ENCODE measurements at places on chromosomes 11 and 22.
A peak's percentile ranks its signal among the peaks of the same experiment; 100 is the strongest.

DNA sequence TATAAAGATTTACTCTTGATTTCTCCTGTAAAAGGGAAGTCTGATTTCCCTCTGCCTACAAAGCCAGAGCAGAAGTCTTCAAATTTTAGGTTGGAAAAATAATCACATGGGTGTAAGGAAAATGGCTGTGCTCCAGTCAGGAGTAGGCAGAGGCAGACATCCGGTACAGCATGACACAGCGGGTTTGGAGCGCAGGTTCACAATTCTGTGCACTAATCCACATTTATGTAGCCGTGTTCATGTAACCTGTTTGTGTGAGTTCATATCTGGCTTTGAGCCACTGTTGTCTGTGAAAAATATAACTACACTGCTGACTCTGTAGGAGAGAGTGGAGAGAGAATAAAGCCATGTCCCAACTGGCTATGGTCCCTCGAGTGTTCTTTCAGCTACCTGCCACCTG lies 248.0 kb downstream of the CASP12 start:
- DNase-seq, result no peak

GRCh38 chr11:84247926-84248325 lies 961.8 kb upstream of the CCDC90B start:
- DNase-seq, result no peak

GRCh38 chr11:121367844-121368225 lies 75.3 kb downstream of the SC5D start:
- no peak for DNase-seq

- DNase-seq, result no peak
Observed at GRCh38 chr11:62842171-62842741, 2.9 kb upstream of the WDR74 start.

- peak; percentile 56 for DNase-seq
Observed at GRCh38 chr11:12110714-12111548, 541 bp downstream of the MICAL2 start.

GRCh38 chr11:57131080-57131790 lies 50.5 kb upstream of the LRRC55 start:
- DNase-seq, result no peak

DNA sequence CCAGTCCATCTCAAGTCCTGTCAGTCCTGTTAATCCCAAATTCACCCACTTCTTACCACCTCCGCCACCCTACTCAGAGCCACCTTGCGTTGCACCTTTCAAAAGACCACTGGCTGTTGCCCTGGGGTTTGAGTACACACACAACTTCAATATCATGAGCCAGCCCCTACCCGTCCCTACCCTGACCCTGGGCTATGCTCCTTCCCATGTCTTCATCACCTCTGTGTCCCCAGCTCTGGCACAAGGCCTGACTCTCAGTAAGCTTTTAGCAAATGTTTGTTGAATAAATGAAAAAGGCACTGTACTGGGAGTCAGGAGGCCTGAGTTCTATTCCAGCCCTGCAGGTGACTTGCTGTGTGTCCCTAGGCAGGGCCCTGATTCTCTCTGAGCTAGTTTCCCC lies 26.5 kb downstream of the OTOG start:
- DNase-seq, result no peak

- no peak for DNase-seq
Observed at GRCh38 chr11:77035039-77035438, 841 bp downstream of the B3GNT6 start.

DNA sequence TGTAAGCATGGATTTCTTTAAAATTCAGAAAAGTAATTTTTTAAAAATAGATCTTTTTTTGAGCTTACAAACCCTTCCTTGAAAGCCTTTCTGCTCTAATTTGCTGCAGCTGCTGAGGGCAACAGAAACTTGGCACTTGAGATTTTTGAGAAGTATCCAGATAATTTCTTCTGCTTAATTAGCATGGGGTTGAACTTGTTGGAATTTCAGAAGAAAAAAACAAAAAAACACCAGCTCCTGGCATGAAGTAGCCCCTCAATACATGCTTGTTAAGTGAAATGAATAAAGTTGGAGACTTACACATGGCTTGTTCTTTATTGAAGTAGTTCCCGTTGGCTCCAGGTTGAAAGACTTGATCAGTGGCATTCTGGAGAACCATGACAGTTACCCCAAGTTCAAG lies 331.4 kb upstream of the RAG2 start:
- DNase-seq, result no peak

DNA sequence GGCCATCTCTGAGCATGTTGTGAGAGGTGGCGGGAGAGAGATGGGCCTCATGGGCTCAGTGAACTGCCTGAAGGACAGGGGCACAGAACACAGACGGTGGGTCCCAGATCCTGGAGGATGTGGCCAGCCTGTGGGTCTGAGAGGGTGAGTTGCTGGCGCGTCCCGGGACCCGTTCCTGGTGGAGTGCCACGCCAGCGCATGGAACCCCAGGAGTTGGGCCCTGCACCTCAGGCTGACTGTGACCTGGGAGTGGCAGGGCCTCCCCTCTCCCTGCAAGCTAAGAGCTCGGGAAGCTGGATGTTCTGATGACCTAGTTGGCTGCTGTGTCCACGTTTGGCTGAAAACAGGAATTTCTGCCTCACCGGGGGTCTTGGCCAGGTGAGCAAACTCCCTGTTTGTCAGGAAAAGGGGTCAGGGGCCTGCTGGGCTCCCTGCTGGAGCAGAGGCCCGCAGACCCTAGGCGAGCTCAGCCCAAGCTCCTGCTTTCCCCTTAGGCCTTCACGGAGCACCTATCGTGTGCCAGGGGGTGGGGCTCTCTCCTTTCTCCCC lies 15.0 kb downstream of the LRRC32 start:
- DNase-seq, result no peak

DNA sequence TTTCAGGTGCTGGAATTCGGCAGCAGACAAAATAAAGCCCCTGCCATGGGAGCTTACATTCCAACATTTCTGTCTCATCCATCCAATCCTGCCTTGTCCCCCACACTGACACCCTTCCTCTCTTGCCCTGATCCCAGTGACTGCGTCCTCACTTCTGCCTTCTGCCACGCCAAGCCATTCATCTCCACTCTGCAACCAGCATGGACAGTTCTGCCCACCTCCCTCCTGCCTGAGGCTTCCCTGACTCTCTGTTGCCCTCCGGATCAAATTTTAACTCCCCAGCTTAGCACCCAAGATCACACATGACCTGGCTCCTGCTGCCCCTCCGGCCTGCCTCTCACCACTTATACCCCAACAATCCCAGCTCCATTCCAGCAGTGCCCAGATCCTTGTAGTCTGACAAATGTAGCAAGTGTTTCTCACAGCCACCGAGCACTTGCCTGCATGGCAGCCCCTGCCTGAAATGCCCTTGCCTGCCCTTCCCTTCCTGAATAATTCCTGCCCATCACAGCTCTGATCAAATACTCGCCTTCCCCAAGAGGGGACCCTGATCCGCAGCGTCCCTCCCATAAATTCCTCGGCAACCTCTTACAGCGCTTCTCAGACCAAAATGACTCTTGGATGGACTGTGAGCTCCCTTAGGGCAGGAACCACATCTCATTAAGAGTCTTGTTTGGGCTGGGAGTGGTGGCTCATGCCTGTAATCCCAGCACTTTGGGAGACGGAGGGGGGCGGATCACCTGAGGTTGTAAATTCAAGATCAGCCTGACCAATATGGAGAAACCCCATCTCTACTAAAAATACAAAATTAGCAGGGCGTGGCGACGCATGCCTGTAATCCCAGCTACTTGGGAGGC lies 2.3 kb downstream of the ACTN3 start:
- no peak for DNase-seq

- DNase-seq, result no peak
Observed at GRCh38 chr11:28231475-28231874, 123.3 kb downstream of the METTL15 start.

GRCh38 chr22:27776650-27776958 lies 25.0 kb downstream of the MN1 start:
- no peak for DNase-seq

GRCh38 chr11:22151649-22152197 lies 41.2 kb upstream of the ANO5 start:
- DNase-seq, result no peak

DNA sequence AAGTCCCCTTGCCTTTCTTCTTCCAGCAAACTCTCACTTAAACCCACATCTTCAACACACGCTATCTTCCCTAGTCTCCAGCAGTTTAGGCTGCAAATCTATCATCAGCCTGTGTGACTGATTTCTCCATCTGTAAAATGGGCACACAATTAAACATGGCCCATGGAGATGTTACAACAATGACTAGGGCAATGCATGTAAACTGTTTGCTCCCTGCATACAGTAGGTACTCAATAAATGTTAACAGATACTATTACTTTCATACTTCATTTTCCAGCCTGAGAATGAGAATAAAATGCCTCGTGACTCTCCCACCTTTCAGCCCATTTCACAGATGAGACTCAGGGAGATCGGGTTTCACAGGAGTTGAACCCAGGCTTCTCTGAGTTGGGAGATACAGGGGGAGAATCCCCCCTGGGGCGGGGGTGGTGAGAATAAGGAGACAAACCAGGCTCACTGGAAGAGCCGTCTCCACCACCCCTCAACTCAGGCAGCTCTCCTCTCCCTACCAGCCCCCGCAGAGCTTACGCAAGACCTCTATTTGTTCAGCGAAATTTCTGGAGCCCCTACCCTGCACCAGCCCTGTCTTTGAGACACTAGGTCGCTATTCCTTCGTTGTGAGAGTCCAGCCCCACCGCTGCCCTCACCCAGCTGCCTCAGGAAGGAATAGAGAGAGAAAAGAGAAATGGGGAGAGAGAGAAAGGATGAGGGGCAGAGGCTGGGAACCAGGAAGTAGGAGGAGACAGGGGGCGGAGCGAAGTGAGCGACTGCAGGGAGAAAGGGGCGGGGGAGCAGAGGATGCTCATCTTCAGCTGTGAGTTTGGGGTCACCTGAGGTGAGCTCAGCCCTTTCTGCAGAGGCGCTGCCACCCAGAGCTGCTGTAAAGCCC lies 42.1 kb upstream of the KLHL35 start:
- no peak for DNase-seq

DNA sequence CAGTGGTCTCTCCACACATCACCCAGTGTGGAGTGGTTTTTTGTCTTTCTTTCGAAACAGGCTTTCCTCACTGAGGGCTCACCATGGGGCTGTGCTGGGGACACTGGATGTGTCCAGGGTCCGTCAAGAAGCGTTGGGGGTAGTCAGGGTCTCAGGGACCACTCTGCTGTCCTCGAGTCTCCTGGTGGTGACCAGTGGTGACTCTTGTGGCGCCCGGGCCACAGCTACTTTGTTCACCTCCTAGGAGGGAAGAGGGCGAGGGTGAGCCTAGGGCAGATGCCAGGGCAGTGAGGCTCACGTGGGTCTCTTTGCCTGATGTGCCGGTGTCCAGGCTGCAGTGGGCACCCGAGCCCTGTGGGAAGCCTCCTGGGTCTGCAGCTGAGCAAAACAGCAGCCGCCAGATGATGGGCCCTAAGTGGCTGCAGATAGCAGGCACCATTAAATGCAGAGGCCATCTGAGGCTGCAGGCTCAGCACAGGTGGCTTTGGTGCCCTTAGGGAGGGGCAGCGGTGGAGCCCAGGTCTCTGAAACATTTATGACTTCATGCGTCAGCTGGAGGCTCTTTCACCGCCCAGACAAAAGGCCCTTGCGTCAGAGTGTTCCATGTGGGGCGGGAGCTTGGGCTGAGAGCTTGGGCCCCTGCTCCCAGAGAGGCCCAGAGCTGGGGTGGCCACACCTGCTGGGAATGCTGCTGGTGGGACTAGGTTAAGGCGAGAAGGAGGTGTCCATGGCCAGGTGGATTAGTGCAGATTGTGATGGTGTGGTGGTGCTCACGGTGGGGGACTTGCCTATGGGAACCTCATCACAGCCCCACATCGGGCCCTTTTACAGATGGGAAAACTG lies 29.5 kb downstream of the KCNQ1 start:
- no peak for DNase-seq

GRCh38 chr22:48968201-48968959 lies 859.3 kb downstream of the BRD1 start:
- no peak for DNase-seq

GRCh38 chr11:94871491-94872185 lies 101.7 kb downstream of the CWC15 start:
- no peak for DNase-seq

GRCh38 chr22:43823353-43823908 lies 11.3 kb upstream of the EFCAB6 start:
- no peak for DNase-seq

DNA sequence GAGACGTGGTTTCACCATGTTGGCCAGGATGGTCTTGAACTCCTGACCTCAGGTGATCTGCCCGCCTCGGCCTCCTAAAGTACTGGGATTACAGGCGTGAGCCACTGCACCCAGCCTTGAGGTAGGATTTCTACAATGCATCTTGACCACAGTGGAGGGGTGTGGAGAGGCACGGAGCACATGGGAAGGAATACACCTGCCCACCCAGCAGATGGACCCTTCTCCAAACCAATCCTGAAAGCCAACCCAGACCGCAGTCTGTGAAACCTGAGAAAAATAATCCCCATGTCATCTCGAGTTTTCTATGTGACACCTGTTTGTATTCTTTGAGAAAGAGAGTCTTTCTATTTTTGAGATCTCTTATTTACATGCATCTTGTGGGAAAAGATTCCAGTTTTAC lies 32.5 kb downstream of the LGR4 start:
- no peak for DNase-seq

- DNase-seq, result no peak
Observed at GRCh38 chr22:34620832-34621231, 445.1 kb upstream of the ISX start.

- DNase-seq, result no peak
Observed at GRCh38 chr11:32913445-32913844, 20.8 kb downstream of the QSER1 start.

GRCh38 chr22:42680648-42681047 lies 31.5 kb upstream of the CYB5R3 start:
- peak; percentile 97 for DNase-seq

DNA sequence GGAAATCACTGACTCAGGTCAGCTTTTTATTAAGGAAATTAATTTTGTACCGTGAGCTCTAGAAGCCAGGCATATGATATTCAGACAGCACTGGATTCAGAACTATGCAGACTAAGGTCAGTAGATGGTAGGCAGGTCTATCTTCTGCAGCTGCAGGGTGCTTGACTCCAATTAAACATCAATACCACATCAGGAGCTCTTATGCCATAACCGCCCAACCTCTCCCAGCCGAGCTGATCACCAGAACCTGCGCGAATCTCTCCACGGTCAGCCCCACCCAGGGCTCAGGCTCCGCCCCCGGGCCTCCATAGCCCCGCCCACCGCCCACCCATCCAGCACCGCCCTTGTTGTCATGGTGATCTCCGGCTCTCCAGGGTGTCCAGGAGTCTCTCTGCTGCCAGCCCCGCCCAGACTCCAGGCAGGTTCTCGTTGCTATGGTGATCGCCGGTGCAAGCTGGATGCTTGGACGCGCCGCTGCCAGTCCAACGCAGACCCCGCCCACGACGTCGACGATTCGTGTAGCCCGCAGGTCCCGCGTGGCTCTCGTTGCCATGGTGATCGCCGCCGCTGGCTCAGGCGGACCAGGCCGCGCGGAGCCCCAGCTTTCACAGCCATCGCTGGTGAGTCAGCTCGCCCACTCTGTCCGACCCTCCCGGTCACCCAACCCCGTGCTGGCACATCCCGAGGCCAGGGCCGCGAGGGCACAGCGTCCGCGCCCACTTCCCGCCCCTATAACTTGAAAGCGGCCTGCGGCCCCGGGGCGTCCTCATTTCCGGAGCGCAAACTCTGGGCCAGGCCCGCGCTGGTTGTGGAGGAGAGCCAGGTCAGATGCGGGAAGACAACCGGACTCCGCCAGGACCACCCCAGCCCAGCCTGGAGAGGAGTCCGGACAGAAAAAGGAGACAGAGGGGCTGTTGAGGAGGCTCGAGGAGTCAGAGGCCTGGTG lies at the start of gene RAB36:
TSS of gene RAB36 (plus strand) at position 546 of the 946 bp plus-strand sequence. CDS start 1,140 bp downstream, outside the sequence.
- peak; percentile 99 for DNase-seq

GRCh38 chr11:12249590-12250260 lies 127.6 kb upstream of the PARVA start:
- DNase-seq, result no peak

- no peak for DNase-seq
Observed at GRCh38 chr11:657691-658126, 20.6 kb downstream of the DRD4 start.

- DNase-seq, result no peak
Observed at GRCh38 chr11:73667891-73668290, 21.5 kb downstream of the PLEKHB1 start.
